HFFc6 (cell line): ENCODE measurements at places on chromosomes 4 and X. TPM values are rescaled to one million over a fixed set of nuclear protein-coding genes. Genes with fewer than 3 reads are reported as not detected.

Gene NEXMIF
- not detected in 3 replicates for total RNA-seq

DNA sequence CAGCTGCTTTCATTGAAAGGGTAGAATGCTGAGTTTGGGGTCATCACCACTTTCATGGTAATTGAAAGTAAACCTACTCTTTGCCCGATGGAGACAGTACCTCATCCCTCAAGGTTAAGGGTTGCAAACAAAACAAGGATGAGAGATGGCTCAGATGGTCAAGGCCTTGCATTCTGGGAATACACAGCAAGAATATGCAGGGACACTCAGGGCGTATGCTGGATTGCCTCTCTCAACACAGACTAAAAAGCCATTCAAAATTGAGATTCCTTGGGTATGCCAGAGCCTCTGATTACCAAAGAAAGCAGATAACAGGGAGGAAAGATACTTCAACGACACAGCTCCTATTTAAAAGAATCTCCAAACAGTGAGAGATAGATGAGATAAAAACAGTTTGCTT is 310.4 kb downstream of the ARAP2 start:
- no peak for DNase-seq

DNA sequence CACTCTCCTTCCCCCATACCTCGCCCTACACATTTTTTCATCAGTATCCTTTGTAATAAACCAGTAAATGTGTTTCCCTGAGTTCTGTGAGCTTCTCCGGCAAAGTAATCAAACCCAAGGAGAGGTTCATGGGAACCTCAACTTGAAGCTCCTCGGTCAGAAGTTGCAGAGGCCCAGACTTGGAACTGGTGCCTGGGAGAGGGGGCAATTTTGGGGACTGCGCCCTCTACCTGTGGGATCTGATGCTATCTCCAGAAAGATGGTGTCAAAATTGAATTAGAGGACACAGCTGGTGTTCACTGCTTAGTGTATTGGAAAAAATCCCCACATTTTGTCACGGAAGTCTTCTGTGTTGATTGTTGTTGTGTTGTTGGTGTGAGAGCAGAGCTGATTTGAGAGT is 70.6 kb downstream of the ATP11C start:
- DNase-seq = no peak

Gene CYSLTR1
- not detected in 3 replicates for total RNA-seq

Gene CCDC110
- not detected in 3 replicates for total RNA-seq

- DNase-seq = peak; percentile 85
These were observed 134.4 kb downstream of the SMIM20 start for GRCh38 chr4:26048378-26048882.

DNA sequence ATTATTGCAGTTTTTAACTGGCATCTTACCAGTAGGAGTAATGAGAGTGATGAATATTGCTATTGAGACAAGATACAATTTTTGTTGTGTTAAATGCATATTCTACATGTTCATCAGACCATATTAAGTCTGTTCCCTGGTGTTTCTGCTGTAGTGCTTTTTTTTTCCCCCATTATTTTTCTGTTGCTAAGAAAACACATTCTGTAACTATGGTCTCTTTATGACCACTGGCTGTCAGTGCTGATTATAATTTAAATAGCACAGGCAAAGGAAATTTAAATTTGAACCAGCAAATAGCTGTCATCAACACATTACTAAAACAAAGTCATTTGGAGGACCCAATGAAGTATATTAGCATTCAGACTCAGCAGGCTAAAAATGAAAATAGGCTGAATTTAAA is 98.3 kb upstream of the ANKRD50 start:
- DNase-seq = no peak

Gene PABPC5
- total RNA-seq = not detected in 3 replicates

GRCh38 chrX:133892337-133892736 is 93.1 kb downstream of the GPC3 start:
- no peak for DNase-seq

Gene CEP135
- 4.4 to 6.6 TPM (median 6.1 TPM) in 3 replicates for total RNA-seq

- DNase-seq = no peak
These were observed 13.7 kb downstream of the CTAG1A start for GRCh38 chrX:154598656-154599055.

DNA sequence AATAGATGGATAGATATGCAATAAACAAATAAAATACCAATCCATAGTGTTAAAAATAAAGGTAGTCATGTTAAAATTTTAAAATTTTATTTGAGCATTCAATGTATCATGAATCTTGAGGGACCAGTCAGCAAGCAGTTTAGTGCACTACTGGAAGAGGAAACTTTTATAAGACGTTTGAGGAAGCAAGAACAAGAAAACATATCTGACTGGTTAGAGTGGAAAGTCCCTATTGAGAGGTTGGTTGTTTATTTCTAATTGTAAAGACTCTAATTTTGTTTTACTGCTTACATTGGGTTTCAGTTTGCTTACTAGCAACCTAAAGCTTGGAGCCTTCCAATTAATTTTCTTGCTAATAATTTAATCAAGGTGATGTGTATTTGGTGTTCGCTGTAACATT is 786.2 kb downstream of the RAB28 start:
- no peak for DNase-seq

Gene AVPR2
- not detected in 3 replicates for total RNA-seq

Gene GPAT3
- total RNA-seq = 0.82 to 1.3 TPM (median 0.85 TPM) in 3 replicates

GRCh38 chr4:1636490-1637211 is 47.5 kb downstream of the FAM53A start:
- DNase-seq = no peak

Gene SLC9A7
- 41.8 and 48.7 TPM in 2 replicates for total RNA-seq

DNA sequence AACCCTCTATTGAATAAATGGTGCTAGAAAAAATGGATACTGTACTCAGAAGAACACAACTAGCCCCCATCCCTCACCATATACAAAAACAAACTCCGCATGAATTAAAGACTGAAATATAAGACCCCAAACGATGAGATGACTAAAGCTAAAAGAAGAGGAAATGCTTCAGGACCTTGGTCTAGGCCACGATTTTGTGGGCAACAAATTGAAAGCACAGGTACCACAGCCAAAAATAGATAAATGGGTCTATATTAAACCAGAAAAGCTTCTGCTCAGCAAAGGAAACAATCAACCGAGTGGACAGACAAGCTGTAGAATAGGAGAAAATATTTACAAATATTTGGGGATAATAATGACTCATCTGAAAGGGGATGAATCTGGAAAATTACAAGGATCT is 86.4 kb upstream of the DHRSX start:
- no peak for DNase-seq

DNA sequence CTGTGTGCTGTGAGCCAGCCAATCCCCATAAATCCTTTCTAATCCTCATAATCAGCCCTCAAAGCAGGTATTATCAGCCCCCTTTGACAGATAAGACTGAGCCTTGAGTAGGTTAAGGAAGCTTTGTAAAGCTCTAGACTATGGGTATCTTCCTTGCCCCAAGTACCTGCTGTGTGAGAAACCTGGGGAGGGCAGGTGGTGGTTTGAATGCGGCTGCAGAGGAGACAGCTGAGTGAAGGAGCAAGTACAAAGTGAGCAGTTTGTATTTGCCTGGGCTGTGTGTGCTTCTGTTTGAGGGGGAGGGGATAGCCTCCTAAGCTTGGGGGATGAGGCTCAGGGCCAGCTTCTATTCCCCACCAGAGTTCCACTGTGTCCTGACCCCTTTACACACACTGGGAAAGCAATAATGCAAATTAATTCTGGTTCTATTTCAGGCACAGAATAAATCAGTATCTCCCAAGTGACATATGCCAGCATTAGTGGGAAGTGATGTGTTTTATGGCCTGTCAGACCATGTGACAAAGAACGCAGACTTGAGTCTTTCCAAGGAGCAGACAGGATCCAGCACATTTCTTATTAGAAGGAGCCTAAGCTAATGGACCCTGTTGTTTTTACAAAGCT is 63.5 kb downstream of the EVC start:
- no peak for DNase-seq

DNA sequence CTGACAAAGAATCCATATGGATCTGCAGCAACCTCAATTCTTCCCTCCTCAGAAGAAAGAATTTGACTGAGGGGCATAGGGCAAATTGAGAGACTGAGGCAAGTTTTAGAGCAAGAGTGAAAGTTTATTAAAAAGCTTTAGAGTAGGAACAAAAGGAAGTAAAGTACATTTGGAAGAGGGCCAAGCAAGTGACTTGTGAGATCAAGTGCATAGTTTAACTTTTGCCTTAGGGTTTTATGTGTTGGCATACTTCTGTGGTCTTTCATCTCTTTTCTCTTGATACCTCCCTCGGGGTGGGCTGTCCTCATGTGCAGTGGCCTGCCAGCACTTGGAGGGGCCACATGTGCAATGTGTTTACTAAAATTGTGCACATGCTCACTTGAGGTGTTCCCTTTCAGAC is 98.0 kb upstream of the MAGEB16 start:
- no peak for DNase-seq
